ENCODE measurements at places on chromosomes 12 and 14.
A peak's percentile ranks its signal among the peaks of the same experiment; 100 is the strongest.

DNA sequence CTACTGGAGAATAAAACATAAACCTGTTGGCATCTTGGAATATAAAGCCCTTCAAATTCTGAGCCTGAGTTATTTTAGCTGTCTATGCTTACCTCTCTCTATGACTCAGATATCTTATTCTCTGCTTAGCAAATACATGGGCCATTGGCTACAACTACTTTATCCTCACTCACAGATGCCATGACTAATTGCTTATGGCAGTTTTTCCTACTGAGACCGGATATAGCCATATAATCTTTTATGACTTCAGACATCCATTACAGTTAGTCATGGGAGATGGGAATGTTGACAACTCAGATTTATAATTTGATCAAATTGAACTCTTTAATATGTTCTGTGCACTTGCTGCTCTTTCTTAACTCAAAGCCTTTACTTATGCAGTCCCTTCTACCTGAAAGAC lies 502.4 kb upstream of the ATP2B1 start:
- DNase-seq, result no peak

GRCh38 chr12:50111395-50111692 lies 692 bp upstream of the COX14 start:
- DNase-seq, result no peak

- no peak for DNase-seq
Observed at GRCh38 chr14:80718940-80719339, 222.6 kb downstream of the CEP128 start.

- DNase-seq, result no peak
Observed at GRCh38 chr12:97968641-97969197, 506.1 kb downstream of the RMST start.

DNA sequence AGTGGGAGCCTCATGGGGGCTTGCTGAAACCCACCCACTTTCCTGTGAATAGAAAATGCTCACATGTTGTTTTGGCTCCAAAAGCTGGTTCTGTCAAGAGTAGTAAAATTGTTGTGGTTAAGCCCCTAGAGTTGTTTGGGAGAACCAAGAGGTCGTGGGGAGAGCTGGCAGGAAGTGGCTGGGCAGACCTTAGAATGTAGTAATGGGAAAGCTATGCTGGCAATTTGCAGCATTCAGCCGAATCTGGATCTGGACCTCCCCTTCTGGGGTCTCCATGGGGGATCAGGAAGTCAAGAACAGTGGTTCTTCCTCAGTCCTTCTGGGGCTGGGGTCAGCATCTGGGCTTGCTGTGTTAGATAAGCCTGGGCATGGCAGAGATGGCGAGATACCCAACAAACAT lies 150.6 kb upstream of the TBX3 start:
- DNase-seq, result no peak

DNA sequence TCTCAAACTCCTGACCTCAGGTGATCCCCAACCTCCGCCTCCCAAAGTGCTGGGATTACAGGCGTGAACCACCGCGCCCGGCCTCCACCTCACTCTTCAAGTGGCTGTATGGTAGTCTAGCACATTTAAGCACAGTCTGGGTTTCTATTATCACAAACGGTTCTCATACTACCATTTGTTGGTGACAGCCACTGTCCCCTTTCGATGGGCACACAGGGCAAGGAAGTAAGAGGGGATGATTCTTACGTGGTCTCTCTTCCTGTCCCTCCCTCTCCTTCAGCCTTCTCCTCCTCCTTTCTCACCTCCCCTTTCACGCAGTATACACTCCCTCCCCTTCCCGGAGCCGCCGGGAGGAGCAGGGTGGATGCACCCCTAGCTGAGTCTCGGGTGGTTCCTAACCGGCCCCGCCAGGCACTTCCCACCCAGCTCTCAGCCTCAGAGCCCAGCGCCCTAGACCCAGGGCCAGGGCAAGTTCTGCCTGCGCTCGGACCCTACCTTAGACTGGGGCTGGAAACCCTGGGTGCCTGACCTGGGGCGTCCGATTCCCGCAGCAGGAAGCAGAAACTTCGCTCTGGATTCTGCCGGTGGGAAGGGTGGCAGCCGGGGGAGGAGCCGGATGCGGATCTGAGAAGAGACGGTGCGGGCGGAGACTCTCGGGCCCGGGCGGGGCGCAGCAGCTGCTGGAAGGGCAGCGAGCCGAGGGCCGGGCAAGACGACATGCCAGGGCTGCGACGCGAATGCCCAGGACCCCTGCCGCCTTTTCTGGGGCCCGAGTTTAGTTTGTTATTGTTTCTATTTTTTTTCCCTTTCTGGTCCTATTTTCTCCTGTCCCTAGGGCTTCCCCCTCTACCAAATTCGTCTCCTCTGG lies at the start of gene TEP1:
Gene TEP1, minus strand, starts transcription at position 626 of the 868 bp plus-strand sequence. CDS start 5,062 bp downstream, outside the sequence.
- DNase-seq, result peak; percentile 93

DNA sequence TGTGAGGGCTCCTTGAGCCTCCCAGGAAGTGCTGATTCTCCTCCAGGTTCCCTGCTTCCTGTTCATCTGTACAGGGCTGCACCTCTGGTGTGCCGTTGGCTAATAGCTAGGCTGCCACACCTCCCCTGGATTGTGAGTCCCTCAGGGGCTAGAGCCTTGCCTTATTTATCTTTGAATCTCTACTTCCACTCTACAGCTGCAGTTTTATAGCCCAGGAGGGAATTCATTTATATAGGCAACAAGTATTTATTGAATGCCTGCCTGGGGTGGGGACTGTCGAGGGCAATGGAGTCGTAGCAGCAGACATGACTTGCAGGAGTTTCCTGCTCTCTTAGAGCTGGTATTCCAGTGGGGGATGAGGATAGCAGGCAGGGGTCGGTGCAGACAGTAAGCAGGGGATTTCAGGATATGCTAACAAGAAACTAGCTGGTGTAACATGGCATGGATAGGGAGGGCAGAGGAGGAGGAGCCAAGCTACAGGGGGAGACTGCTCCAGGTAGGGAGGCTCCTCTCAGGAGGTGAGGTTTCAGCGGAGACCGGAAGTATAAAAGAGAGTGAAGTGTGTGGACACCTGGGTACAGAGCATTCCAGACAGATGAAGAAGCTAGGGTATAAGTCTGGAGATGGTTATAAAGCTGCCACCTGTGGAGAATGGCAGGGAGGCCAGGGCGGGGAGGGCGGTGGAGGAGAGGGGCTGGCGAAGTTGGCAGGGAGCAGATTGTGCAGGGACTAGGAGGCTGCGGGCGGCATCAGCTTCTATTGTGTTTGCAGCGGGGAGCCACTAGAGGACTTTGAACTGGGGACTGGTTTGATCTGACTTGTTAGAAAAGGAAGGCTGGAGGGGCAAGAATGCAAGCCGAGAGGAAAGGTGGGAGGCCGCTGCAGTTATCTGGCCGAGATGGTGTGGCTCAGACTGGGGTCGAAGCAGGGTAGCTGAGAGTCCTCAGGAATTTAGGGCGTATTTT lies 17.2 kb downstream of the USP30 start:
- no peak for DNase-seq

GRCh38 chr14:21455592-21455911 lies 371 bp downstream of the CHD8 start:
- DNase-seq, result no peak

GRCh38 chr12:50120521-50120920 lies 8.5 kb downstream of the COX14 start:
- DNase-seq, result no peak

- DNase-seq, result no peak
Observed at GRCh38 chr12:113482334-113482733, 10.7 kb upstream of the LHX5 start.

GRCh38 chr14:105588236-105588860 lies 62.0 kb downstream of the TMEM121 start:
- no peak for DNase-seq

GRCh38 chr12:64036414-64036813 lies 185.7 kb downstream of the KICS2 start:
- DNase-seq, result no peak

DNA sequence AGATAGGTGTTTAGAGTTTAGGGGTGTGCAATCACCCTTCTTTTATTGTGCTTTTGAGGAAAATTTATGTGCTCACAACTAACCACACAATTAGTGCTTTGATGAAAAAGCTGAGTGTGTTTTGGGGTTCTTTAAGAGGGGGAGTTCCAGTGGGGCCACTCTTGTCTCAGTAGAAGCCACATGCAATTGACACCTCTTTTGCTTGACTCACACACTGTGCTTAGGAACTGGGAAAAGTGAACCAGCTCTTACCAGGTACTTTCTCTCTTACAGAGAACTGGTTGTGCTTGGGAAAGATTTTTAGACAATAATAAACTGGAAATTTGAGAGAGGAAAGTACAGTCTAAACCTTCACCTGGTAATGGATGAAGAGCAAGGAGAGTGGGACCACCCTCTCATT lies 12.3 kb upstream of the YBX3 start:
- DNase-seq, result no peak

GRCh38 chr12:54259194-54260011 lies 20.5 kb downstream of the CBX5 start:
- DNase-seq, result peak; percentile 85

- peak; percentile 73 for DNase-seq
Observed at GRCh38 chr12:51441583-51441982, 17.0 kb downstream of the SLC4A8 start.

Measured in adrenal gland (tissue), 19 donors.